IMR-90 (cell line): ENCODE measurements at places on chromosomes 1 and 21. TPM values are rescaled to one million over a fixed set of nuclear protein-coding genes. Genes with fewer than 3 reads are reported as not detected.

The NUP210L gene
- total RNA-seq: under 0.01 TPM in 2 replicates

The DRAM2 gene
- 66.3 and 71.9 TPM in 2 replicates for total RNA-seq

The FCER1G gene
- not detected in 2 replicates for total RNA-seq

The PRKCZ gene
- 2.0 and 2.8 TPM in 2 replicates for total RNA-seq

The LCE1D gene
- not detected in 2 replicates for total RNA-seq

The NMNAT1 gene
- 11.7 and 11.9 TPM in 2 replicates for total RNA-seq

The REN gene
- 0.28 and 0.54 TPM in 2 replicates for total RNA-seq

The SPRR2E gene
- not detected in 2 replicates for total RNA-seq
